Activated T-cell treated with anti-CD3 and anti-CD28 coated beads, Interleukin-2, amount 50 U/mL, for 1 hour (primary cell): ENCODE measurements at places on chromosomes 13 and 19.

DNA sequence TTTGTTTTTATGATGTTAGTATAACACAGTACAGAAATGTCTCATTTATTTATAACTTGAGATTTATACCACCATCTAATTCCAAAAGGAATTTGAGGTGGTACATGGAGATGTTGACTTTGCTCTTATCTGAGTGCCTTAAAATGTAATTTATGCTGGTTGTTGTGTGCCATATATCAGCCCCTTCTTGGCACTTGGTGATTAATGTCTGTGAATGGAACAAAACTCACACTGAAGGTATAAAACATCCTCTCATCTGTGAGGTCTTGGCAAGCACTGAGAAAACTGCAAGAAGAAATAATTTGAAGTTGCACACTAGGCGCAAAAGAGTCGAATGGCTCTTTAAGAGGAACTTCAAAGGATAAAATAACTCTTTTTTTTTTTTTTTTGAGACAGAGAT, 240.4 kb downstream of the B3GLCT start:
- DNase-seq: no peak

- DNase-seq: peak; percentile 24
These were observed 27.7 kb downstream of the TMEM161A start for GRCh38 chr19:19110410-19111135.

GRCh38 chr13:110817143-110817542, 97.7 kb downstream of the ANKRD10 start:
- DNase-seq: no peak

DNA sequence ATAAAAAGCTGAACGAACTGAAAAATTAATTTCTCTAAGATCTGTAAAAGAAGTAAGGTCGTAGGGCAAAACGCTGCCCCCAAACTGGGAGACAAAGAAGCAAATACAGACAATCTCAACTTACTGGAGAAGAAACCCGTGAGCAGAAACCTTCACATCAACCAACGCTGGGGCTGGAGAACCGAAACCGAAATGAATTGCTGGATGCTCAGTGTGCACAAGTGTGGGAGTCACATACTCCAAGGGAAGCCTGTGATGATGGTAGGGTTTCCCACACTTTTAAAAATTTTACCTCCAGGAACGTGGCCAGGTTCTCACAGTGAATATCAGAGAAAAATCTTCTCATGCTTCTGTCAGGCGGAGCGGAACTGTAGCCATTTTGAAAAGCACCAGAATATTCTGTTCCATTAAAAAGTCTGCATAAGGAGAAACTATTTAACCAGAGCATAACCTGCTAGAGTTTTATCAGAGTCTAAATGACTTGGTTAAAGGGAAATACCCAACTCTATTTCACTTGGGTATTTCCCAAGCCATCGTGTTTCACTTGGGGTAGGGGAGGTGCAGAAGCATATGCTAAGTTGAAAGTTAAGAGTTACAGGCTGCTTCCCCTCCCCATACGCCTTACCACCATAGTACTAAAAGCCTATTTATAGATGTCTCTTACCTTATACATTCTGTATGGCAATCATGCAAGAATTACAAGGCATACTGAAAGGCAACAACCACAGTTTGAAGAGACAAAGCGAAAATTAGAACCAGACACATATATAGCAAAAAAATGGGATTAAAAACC, 110.5 kb upstream of the SLITRK1 start:
- DNase-seq: no peak

GRCh38 chr19:17335575-17335974, 920 bp upstream of the ANO8 start:
- DNase-seq: no peak

GRCh38 chr19:46848389-46848788, 2.3 kb downstream of the AP2S1 start:
- DNase-seq: no peak

DNA sequence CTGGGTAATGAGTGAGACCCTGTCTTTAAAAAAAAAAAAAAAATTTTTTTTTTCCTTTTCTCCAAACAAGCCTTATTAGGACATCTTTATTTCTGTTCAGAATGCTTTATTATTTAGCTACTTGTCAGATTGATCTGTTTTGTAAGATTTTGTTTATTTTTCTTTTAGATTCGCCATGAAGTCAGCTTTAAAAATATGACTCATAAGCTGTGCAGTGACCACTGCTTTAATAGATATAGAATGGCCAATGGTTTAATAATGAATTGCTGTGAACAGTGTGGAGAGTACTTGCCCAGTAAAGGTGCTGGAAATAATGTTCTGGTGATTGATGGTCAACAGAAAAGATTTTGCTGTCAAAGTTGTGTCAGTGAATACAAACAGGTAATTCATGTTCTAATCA, 47.7 kb downstream of the ZMYM2 start:
- no peak for DNase-seq

DNA sequence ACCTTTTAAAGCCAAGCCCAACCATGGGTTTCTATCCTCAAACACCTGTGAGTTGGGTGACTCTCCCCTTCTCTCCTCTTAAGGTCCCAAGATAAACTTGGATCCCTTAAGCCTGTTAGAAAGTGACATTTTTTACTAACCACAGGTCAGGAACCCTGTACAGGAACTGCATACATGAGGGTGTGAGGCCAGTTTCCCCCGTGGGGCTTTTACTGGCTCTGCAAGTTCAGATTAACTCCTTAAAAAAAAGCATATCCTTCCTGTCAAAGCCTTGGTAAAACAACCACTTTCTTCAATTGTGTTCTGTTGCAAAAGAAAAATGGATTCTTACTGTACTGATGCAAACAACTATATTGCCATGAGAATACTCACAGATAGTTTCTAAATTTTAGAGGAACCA, 2638.7 kb upstream of the PCDH20 start:
- no peak for DNase-seq

GRCh38 chr19:53780506-53780905, 43.6 kb downstream of the NLRP12 start:
- no peak for DNase-seq

- no peak for DNase-seq
These were observed 56.9 kb upstream of the ZNF254 start for GRCh38 chr19:24029941-24030636.

DNA sequence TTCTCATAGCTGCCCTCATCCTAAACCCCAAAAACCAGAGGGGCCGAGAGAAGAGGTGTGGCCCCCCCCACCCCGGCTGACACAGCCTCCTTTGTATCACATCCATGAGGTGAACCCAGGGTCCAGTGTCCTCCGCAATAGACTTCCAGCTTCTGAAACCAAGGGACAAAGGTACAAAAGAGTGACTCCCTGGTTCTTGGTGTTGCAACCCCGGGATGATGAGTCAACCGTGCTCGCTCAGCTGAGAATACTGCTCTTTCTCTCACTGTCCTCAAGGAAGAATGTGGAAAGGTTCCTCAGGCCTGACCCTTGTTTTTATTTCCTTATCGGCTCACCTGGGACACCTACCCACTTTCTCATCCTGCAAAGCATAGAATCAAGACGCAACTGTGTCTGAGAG, 5.5 kb downstream of the SLC15A1 start:
- no peak for DNase-seq

- no peak for DNase-seq
These were observed 19.3 kb downstream of the CEACAM1 start for GRCh38 chr19:42508892-42509444.

DNA sequence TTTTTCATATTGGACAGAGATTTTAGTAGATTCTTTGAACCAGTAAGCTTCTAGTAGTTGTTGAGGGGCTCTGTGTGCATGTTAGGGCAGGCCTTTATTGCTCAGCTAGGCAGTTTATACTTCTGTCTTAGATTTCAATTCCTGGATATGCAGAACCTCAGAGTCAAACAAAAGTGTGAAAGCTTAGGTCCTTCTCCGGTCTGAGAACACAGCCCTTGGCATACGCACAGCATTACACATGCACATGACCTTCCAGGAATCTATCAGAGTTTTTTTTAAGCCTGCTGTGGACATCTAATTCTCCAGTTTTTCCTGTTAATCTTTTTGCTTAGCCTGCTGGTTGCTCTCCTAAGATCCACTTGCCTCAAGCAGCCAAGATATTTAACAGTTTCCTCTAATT, 77.9 kb upstream of the KL start:
- no peak for DNase-seq

DNA sequence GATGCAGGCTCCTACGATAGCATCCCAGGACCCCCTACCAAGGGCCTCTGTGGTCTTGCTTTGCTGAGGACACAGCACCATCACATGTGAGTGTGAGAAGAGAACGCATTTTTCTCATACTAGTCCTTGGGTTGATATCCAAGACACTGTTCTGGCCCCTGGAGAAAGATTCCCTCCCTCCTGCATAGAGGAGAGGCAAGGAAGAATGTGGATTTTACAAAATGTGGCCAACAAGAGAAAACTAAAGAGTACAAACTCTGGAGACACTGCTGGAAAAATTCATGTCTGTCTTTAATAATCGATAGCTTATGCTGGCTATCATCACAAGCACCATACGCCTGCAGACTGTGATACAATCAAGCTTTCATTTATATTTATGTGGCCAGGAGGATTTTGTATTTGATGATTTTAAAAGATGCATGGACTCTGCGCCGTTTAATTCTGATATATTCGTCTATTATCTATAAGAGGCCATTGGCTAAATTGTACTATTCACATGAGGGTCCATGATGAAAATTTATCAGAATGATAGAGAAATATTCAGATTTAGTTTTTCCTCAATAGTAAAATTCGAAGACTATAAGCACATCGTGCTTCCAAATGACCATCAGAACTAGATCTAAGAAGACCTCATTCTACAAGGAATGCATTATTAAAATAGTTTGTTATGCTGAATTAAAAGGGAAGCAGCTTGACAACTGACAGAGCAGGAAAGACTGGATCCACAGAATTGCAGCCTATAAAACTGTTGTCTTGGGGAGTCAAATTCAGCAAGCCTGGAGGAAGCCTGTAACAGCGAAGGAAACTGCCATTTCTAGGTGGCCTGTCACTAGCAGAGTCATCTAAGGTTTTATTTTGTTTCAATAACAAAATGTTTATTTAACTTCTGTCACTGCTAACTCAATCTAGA, 578.7 kb downstream of the DIAPH3 start:
- DNase-seq: no peak

DNA sequence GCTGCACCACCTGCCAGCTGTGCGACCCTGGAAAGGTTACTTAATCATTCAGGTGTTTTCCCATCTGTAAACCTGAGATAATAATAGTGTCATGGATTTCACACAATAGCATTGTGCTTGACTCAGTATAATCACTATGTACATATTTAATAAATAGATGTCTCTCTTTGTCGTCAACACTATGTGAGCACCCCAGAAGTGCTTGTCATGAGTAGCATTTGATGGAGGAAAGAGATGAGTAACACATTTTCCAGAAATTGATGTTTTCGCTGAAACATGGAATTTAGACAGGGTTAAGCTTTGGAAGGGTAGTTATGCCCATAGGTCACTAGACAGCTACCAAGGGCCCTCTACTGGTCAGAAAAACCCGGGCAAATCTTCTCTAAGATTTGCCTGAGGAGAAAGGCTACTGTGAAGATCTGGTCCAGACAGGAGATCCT, 9.5 kb upstream of the MBNL2 start:
- DNase-seq: no peak

GRCh38 chr19:12574036-12574435, 22.8 kb upstream of the ZNF564 start:
- no peak for DNase-seq
